DMS79 treated with DMSO at 0.1 percent for 48 hours (cell line): ENCODE measurements at places on chromosomes 3 and 15.

DNA sequence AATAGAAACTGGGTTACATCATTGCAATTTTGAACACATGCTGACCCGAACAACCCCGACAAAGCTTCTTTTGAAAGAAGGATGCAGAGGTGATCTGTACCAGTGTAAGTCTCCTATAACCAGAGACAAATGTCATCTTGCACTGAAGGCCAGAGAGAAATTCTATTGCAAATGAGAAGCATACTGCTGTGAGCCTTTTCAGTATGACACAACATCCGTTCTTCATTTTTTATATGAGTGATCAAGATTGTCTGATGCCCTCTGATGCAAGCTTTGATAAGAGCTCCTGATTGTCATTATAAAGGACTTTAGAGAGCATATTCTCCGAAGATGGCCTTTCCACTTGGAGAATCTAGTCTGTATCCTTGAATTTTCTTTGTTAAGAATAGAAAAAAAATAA is 36.9 kb downstream of the PCOLCE2 start:
- no peak for DNase-seq

DNA sequence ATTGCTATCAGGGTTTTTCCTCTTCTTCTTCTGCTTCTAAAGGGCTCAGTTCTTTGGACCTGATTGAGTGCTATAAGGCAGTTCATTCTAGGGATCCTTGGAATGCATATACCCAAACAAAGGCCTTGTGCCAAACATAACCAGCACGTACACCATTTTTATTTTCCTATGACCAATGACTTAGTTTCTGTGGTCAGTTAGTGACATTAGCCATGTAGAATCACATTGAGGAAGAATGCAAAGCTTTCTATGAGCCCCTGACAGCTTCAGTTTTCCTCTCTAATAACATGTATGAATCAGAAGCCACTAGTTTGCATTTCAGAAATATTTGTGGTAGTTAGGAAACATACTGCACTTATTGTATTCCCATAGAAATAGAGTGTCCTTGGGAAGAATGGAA is 240.0 kb downstream of the THRB start:
- no peak for DNase-seq

DNA sequence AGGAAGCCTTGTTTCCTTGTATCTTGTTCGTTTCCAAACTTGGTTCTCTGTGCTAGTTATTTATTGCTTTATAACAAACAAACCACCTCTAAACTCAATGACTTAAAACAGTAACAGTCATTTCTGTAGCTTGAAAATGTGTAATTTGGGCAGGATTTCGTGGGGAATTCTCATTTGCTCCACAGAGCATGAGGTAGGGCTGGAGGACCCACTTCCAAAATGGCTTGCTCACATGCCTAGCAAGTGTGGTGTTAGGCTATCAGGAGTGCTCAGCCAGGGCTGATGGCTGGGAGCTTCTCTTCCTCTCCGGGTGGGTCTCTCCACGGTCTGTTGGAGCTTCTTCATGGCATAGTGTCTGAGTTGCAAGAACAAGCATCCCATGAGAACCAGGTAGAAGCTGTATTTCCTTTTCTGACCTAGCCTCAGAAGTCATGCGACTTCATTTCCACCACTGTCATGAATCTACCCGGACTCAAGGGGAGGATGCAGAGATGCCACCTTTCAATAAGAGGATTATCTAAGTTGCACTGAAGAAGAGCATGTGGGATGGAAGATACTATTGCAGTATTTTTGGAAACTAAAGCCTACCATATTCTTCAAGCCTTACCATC is 8.2 kb upstream of the TNIK start:
- DNase-seq = no peak

DNA sequence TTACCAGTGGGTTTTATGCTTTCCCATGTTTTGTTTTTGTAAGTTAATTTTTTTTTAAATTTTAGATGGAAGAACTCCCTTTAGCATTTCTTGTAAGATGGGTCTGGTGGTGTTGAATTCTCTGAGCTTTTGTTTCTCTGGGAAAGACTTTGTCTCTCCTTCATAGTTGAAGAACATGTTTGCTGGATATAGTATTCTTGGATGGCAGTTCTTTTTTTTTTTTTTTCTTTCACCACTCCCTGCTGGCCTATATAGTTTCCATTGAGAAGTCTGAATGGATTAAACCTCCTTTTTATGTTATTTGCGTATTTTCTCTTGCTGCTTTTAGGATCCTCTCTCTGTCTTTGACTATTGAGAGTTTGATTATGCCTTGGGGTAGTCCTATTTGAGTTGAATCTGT is 18.1 kb downstream of the STXBP5L start:
- DNase-seq = no peak

DNA sequence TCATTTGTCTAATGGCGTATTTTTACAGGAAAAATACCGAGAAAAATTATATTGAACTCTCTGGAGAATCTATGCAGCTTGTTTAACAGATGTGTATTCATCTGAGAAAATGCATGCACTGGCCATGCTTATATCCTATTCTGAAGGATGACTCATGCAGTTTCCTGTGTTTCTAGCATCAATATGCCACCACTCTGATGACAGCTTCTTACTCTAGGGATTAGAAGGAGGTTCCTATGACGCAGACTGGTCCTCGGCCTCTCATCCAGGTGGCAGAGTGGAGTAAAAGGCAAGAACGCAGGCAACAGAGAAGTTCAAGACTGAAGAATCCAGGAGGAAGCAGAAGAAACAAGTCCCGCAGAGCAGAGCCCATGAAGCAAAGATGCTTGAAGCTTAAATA is 910.0 kb upstream of the ROBO1 start:
- no peak for DNase-seq

- no peak for DNase-seq
These were observed 179.9 kb upstream of the C2CD4B start for GRCh38 chr15:62344806-62345539.

GRCh38 chr15:48905847-48906246 is 27.9 kb downstream of the EID1 start:
- no peak for DNase-seq

DNA sequence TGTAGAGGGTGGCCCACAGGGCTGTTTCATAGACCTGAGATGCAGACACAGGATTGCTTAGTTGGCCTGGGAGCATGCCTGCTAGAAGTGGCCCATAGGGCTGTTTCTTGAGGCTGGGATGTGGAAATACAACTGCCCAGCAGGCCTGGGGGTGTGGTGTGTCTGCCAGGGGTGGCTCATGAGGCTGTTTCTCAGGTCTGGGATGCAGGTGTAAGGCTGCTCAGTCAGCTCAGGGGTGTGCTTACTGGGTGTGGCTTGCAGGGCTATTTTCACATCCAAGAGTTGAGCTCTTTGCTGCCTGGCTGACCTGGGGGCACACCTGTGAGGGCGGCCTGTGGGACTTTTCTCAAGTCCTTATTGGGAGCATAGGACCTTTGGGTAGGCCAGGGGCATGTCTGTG is 131.3 kb downstream of the DOCK3 start:
- no peak for DNase-seq

DNA sequence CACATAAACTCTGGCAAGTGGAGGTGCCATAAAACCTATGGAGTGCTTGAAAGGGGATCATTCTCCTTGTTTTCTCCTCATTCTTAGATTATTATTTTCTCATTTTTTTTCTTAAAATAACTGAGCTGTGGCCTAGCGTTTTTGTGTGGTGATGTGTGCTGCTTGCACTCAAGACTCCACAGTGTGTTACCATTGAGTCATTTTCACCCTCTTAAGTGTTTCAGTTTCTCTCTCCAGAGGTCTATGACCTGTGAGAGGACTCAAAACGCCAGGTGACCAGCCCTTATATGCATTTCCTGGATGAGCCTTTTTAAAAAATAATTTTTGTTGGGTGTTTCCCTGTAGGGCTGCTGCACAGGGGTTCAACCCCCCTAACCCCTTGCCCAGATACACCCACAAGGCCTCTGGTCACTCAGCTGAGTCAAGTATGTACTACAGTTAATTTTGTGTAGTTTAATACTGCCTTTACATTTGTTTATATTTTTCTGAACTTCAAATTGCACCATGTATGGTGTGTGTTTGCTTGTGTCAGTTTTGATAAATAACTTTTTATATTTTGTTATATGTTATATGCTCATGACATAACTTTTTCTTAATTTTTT is 15.4 kb upstream of the BTLA start:
- no peak for DNase-seq

GRCh38 chr15:64209680-64210334 is 47.0 kb upstream of the PPIB start:
- peak; percentile 24 for DNase-seq

- no peak for DNase-seq
These were observed 57.1 kb upstream of the FXR1 start for GRCh38 chr3:180855364-180855763.

DNA sequence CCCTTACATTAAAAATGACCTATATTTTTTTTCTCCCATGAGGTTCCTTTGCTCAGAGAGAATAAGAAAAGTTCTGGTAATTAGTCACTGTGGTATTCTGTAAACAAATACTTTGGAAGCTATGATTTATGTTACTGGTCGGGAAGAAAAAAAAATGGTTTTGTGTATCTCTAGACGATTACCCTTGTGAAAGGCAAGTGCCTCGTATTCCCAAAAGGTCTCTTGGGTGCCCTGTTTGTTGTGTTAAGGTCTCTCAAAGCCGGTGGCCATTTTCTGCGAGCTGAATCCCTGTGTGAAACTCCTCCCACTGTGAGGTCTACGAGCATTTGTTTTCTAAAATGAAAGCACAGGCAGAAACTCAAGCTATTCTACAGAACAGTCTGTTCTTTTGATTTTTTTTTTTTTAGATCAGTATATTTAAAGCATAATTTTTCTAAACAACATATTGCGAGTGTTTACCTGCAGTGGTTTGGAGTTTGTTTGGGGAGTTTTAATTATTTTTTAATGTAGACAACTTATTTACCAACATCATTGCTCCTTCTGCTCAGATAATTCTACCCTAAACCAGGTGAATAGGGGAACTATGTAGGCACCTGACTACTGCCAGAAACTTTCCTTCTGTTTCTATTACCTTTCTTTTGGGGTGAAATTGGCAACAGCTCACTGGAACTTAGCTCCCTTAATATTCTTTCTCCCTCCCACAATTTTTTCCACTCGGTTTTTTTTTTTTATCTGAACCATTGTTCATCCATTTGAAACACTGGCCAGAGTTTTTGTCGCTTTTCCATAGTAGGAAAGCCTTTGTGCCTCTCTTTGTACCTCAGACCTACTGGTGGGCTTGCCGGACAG is 44.0 kb downstream of the ZBTB38 start:
- DNase-seq = peak; percentile 19

- peak; percentile 13 for DNase-seq
These were observed 40.2 kb downstream of the SUMF1 start for GRCh38 chr3:4426782-4427344.

DNA sequence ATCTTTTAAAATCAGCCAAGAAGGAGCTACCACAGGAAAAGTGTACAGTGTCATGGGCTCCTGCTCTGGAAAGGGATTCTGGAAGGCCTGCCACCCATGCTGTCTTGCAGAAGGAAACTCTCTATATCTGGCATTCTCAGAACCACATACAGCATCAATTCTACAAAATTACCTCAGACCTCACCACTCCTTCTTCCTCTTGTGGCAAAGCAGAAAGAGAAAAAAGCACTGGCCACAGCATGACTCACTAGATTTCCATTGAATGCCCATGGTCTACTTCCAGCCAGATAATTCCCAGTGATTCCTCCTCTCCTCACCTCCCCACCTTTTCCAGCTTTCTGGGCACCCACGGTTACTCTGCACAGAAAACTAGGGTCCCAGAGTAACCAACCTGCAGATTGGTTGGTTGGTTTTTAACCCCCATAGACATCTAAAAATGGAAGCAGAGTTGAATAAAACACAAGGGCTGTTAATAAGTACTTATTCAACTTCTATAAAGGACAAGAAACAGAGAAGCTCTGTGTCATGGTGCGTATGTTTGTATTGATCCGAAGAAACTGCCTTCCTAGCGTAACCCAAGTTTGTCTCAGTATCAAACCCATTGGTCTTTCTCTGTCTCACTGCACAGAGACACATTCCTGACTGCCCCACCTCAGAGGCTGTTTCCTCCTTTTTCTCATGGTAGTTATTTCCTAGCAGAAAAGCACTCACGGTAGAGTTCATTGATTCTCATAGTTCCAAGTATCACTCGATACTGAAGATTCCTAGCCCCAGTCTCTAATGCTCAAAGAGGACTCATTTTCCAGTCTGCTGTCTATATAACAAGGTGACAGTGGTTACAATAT is 67.7 kb downstream of the LDHAL6B start:
- no peak for DNase-seq

GRCh38 chr3:29644261-29644660 is 363.4 kb downstream of the RBMS3 start:
- DNase-seq = no peak

GRCh38 chr3:9915254-9916141 is 1.4 kb upstream of the IL17RC start:
- DNase-seq = peak; percentile 19

- no peak for DNase-seq
These were observed 36.5 kb downstream of the DAPK2 start for GRCh38 chr15:64009798-64010261.

- DNase-seq = no peak
These were observed 122.4 kb downstream of the NR1D2 start for GRCh38 chr3:24067483-24067882.

GRCh38 chr3:79344876-79345871 is 422.6 kb downstream of the ROBO1 start:
- DNase-seq = no peak

DNA sequence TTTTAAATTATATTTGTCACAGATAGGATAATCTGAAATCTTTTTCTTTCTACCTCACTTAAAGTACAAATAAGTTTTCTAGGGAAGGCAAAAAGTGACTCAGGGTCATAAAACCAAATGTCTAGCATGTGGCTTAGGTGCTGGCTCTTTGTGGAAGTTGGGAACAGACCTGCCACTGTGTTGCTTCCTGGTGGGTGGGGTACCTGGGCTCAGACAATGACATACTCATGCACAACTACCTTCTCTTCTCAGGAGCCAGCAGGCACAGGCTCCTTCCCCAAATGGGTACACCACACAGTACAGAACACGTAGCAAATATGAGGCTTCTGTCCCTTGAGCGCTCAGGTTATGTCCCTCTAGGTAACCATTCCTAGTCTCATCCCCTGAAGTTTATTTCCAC is 40.1 kb upstream of the MUC13 start:
- DNase-seq = no peak

- DNase-seq = no peak
These were observed 42.7 kb upstream of the CD200R1L start for GRCh38 chr3:112889357-112889756.

- peak; percentile 73 for DNase-seq
These were observed 134.7 kb downstream of the TPRA1 start for GRCh38 chr3:127455541-127456450.

GRCh38 chr15:52783929-52784798 is 6.0 kb downstream of the ONECUT1 start:
- no peak for DNase-seq

DNA sequence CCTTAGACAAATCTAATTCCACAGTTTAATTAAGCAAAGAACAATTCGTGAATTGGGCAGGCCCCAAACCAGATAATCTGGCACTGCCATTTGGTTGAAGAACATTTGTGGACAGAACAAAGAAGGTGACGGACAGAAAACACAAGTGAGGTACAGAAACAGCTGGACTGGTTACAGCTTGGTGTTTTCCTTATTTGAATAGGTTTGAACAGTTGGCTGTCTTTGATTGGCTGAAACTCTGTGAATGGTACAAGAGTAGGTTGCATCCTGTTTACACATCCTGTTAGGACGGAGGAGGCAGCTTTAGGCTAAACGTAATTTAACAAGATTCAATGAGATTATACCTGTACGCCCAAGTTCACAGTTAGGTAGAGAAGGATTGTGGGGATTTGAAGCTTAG is 114.4 kb downstream of the LPP start:
- no peak for DNase-seq
